ENCODE measurements at places on chromosomes 5 and 9.
A peak's percentile ranks its signal among the peaks of the same experiment; 100 is the strongest.

GRCh38 chr9:115328228-115328627 is 210.3 kb upstream of the TNC start:
- no peak for DNase-seq

DNA sequence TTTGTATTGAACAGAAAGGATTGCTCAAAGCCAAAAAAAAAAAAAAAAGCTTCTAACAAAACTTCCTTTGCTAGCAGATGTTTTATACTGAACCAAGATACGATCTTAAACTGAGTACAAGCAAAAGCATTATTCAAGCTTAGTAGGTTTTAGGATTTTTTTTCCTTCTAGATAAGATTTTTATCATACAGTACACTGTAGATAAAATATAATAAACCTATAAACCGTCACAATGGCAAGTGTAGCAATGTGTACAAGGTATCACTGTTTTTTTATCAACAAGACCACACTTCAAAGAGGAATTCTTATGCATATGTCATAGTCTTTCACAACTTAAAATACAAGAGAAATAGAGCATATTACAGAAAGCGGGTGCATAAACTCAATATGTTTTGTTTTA is 56.5 kb upstream of the TRPM3 start:
- DNase-seq, result no peak

GRCh38 chr9:114016629-114017423 is 61.3 kb downstream of the AMBP start:
- peak; percentile 32 for DNase-seq

GRCh38 chr9:18010492-18010891 is 431.6 kb downstream of the SH3GL2 start:
- no peak for DNase-seq

DNA sequence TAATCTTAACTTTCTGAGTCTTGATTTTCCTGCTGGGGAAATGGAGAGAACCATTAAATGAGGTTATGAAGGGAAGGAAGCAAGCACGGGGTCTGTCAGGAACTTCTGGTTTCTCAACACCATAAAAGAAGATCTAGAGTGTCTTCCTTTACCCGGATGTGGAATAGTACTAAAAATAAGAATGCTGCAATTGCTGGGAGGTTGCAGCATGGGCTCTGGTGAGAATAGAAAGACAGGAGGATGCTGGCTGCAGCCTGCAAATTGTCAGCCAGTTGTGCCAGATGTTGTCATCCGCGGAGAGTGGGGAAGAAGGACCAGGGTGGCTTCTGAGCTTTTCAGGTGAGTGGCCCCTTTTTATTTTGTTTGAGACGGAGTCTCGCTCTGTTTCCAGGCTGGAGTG is 69.3 kb upstream of the STC2 start:
- no peak for DNase-seq

GRCh38 chr5:167943343-167943742 is 348.1 kb upstream of the WWC1 start:
- DNase-seq, result no peak

DNA sequence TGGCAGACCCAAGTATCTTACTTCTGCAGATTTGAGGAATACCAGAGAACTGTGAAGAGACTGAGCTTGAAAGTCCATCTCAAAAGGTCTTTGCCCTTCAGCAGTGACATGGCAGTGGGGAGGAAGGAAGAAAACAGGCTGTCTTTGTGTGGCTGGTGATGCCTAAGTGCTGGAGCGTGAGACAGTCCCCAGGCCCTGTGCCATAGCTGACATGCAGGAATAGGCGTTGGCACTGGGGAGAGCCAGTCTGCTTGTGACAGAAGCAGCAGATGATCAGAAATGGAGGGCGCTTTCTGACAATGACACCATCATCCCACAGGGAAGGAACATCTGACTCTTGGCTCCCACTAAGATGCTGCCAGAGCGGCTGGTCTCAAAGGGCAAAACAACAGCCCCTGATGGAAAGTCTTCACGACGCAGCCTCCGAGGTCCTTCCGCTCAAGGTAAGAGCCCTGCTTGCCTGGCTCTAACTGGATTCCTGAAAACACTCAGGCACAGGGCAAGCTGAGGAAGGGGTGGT is 15.5 kb upstream of the GLRX start:
- DNase-seq, result peak; percentile 71

- DNase-seq, result no peak
Observed at GRCh38 chr9:78606001-78606379, 309.1 kb downstream of the PSAT1 start.

- DNase-seq, result no peak
Observed at GRCh38 chr9:12923468-12924009, 148.7 kb downstream of the LURAP1L start.

GRCh38 chr9:31071606-31072286 is 1312.7 kb upstream of the ACO1 start:
- DNase-seq, result no peak

DNA sequence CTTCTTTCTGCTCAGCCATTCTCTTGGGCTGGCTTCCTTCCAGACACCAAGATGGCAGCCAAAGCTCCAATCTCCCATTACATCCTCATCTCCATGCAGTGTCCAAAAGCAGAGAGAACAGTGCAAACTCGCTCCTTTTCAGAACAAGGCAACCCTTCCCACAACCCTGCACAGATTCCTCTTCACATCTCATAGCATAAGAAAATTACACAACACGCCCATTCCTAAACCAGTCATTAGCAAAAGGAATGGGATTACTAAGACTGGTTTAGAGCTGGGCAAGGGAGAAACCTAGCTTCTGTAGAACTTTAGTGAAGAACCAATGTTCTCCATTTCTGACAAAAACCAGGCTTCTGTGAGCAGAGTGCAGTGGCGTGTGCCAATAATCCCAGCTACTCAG is 51.5 kb upstream of the CTNNA1 start:
- no peak for DNase-seq

GRCh38 chr5:169753795-169754194 is 116.7 kb downstream of the DOCK2 start:
- no peak for DNase-seq

DNA sequence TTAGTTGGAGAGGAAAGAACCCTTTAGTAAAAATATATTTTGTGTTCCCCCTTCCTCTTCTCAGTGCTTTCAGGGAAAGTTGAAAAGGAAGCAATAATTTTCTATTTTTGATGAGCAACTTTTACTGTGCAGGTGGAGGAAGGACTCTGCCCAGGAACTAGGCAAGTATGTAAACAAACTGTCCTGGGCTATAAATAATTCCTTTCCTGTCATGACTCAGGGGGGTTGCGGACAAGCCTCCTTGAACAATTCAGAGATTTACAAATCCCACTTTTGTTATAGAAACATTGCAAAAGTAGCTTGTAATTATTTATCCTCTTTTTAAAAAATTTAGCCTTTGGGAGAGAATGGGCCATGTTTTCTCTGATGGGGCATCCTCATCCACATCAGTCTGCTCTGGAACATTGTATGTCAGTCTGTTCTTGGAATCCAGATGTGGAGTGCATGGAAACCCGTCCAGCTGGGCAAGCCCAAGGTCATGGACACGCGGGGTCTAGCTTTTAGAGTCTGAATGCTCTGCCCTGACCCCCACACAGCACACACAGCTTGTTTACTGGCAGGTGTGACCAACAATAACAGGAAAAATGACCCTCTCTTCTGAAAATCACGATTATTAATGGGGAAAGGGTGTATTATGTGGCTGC is 127.6 kb downstream of the GADD45G start:
- no peak for DNase-seq

DNA sequence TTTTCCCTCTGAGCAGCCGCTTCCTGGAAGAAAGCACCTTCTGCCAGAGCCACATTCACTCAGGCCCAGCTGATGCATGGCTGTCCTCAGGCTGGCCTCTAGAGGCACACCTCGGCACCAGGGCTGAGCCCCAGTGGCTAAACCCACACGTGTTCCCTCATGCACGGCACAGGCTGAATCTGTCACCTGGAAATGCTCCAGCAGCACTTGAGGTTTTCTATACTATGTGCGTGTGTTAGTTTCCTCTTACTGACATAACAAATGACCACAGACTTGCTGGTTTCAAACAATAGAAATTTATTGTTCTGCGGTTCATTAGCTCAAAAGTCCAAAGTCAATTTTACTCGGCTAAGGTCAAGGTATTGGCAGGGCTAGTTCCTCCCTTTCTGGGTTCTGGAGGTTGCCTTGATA is 141.4 kb downstream of the LRRC70 start:
- DNase-seq, result no peak

DNA sequence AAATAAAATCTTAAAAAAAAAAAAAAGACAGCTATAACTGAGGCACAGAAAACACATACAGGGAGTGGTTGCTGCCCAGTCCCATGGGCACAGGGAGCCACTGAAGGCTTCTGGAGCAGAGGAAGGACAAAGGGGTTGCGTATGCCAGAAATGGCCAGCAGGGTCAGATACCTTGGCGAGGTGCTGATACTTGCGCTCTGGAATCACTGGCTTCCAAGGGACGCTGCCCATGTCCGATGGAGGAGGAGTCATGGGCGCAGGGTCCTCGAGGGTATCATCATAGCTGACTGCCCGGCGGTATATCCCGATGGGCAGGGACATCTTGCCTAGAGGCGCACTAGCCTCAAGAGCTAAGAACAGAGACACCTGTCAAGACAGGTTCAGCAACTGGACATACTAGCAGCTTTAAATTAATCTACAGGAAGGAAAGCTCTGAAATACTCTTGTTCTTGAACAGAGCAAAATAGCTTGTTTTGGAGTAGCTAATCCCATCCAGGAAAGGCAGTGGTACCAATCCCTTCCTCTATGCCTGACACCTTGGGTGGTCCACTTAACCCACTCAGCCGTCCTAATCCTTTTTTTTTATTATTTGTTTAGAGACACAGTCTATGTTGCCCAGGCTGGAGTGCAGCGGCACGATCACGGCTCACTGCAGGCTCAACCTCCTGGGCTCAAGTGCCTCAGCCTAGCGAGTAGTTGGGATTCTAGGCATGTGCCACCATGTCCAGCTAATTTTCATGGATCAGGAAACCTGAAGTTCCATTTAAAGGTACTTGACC is 6.0 kb downstream of the KIAA1191 start:
- no peak for DNase-seq

- DNase-seq, result no peak
Observed at GRCh38 chr5:160539431-160539830, 117.8 kb downstream of the PTTG1 start.

DNA sequence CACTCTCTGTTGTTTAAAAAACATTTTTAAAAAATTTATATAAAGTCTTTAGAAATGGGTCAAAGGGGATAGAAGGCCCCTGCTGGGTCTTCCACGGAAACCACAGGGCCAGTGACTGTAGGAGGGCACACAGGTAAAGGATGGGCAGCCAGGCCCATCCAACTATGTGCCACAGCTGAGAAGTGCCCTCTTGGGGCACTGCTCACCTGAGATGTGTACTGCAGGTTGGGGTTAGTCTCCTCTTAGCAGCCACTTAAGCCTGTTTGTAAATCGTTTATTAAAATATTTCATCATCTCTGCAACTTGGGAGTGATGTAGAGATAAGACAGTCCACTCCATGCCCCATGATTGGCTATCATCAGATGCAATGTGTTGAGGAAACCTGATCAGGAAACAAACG is 222.4 kb downstream of the DIRAS2 start:
- DNase-seq, result no peak

DNA sequence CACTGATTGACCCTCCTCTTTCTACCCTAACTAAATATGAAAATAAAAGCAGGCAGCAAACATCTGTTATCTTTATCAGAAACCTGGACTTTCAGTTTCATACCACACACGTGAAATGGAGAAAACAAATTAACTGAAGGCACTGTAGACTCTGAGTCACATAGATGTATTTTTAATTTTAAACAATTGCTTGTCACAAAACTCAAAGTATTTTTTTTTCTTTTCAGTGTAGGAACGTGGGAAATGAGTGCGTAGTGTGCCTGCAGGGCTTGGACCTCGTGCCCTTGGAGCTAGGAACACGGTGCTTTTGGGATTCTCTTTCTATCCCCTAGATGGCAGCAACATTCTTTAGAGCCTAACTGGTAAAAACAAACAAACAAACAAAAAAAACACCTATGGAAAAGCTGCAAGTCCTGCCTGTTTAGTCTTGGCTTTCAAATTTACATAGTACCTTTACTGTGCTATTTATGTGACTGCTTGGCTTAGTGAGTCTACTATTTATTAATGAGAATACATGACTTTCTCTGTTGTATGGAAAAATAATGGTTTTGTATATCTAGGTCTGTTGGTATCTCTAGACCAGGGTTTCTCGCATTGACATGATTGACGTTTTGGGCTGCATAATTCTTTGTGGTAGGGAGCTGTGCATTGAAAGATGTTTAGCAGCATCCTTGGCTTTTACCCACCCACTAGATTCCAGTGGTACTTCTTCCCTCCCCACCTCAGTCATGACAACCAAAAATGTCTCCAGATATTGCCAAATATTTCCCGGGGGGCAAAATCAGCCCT is 16.8 kb upstream of the ACTBL2 start:
- DNase-seq, result no peak

GRCh38 chr5:135055396-135055795 is 21.4 kb upstream of the PITX1 start:
- no peak for DNase-seq

DNA sequence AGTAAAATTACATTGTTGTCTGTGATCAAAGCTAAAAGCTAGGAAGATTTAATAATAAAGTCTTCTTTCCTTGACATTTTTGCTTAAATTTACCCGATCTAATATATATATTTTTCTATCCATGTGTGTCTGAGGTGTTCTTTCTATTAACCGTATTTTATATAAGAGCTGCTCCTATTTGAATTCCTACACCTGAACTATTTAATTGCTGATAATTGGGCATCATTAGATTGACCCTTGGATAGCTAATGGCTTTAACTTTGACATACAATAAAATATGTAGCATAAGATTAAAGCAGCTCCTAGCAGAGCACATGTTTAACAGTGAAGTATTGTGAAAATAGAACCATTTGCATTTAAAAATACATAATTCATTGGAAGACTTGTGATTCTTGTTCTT is 792.7 kb downstream of the MAT2B start:
- no peak for DNase-seq

- DNase-seq, result no peak
Observed at GRCh38 chr5:151249281-151249680, 3.7 kb upstream of the GM2A start.

GRCh38 chr5:115948091-115948534 is 14.2 kb upstream of the LVRN start:
- DNase-seq, result no peak

- DNase-seq, result no peak
Observed at GRCh38 chr9:124295159-124295794, 37.5 kb downstream of the NEK6 start.

DNA sequence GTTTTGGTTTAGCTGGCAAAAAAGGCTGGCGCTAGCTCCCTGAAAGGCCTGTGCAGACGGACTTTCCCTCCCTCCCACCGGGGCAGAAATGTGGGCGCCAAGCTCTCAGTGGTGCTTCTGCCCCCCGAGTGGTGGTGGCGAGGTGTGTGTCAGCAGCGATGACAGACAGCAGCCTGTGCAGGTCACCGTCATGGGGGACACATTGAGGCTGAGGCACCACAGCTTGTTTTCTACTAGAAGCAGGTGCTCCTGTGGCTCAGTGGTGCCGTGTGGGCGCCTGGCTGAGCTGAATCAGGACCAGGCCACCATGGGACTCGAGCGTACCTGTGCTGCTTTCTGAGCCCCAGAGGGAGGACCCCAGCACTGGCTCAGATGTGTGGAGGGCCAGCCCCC is 6.2 kb downstream of the WNK2 start:
- DNase-seq, result no peak

DNA sequence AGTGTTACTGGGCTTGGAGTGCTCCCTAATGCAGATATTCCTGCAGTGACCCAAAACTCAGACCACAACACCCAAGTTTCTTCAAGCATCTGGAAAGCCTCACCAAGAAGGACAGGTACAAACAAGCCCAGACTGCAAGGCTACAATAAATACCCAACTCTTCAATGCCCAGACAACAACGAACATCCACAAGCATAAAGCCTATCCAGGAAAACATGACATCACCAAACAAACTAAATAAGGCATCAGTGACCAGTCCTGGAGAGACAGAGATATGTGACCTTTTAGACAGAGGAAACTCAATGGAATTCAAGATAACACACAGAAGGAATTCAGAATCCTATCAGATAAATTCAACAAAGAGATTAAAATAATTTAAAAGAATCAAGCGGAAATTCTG is 605.6 kb downstream of the PDE4D start:
- DNase-seq, result no peak

Measured in dorsolateral prefrontal cortex (tissue), 122 donors.